ELF-1 (cell line): ENCODE measurements at places on chromosomes 2 and 18.

GRCh38 chr2:132597166-132597565 is 72.8 kb downstream of the LYPD1 start:
- DNase-seq = no peak

DNA sequence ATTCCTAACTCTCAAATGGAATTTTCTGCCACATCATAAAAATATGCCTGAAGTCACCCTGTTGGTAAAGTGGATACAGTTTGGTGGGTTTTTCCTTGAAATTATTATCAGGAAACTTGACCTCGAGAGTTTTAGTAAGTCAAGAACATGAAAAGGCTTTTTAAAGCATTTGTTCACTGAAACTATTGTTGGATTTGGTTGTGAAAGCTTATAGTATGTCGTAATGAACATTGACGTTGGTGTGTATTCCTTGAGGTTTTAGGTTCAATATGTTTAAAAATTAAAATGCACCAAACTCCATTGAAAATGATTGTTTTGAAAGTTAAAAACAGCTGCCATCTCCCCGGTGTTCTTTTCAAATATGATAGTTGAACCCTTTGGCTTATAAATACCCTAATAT is 30.8 kb downstream of the AOX1 start:
- DNase-seq = no peak

GRCh38 chr2:101164021-101164420 is 12.8 kb upstream of the TBC1D8 start:
- DNase-seq = no peak

- DNase-seq = no peak
Measured at GRCh38 chr2:118678985-118679384, 168.5 kb downstream of the EN1 start.

GRCh38 chr2:37654419-37654818 is 17.0 kb downstream of the CDC42EP3 start:
- no peak for DNase-seq

- no peak for DNase-seq
Measured at GRCh38 chr18:8368512-8369217, 240.6 kb upstream of the RAB12 start.

DNA sequence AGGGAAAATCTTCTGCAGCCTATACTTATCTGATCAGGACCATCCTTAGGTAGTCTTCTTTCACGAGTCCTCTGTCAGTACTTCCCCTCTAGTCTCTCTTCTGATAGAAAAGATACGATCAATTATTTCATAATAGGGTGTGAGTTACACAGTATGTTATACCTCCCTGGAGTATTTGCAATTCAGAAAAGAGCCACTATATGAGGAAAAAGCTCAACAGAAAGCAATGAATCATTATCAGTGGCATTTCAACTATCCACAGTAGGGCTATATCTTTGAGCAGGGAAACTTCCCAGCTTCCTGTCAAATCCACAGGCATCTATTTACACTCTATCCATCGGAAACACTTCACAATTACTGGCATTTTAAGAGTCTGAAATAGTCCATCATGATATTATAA is 105.3 kb upstream of the ACVR2A start:
- no peak for DNase-seq
